ENCODE measurements at places on chromosomes 2 and 18.

- no peak for DNase-seq
Measured at GRCh38 chr2:64233376-64233922, 89.2 kb upstream of the PELI1 start.

GRCh38 chr2:193482557-193482956 lies 1287.8 kb upstream of the TMEFF2 start:
- no peak for DNase-seq

DNA sequence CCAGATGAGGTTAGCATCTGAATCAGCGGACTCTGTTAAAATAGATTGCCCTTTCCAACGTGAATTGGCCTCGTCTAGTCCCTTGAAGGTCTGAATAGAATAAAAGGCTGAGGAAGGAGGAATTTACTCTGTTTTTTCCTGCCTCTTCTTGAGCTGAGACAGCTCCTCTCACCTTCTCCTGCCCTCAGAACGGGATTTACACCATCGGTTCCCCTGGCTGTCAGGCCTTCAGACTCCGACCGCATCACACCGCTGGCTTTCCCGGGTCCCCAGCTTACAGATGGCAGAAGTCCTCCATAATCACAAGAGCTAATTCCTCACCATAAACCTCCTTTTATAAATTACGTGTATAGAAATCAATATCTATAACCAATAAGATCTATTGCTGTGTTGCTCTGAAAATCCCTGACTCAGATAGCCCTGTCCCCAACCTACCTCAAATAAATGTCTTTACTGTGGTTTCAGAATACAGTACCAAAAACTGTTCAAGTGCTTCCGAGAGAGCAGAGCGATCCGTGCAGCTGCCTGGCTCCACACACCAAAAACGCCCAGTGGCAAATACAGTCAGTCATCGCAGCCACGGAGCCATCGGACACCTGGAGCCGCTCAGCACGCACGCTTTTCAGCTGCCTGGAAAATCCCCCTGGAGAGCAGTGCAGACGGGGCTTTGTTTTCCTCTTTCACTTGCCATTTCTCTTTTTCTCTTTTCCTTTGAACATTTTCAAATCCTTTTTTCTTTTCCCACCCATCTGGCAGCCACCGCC lies 196.9 kb downstream of the NRP2 start:
- DNase-seq = no peak

GRCh38 chr2:124805060-124805459 lies 780.0 kb downstream of the CNTNAP5 start:
- no peak for DNase-seq

DNA sequence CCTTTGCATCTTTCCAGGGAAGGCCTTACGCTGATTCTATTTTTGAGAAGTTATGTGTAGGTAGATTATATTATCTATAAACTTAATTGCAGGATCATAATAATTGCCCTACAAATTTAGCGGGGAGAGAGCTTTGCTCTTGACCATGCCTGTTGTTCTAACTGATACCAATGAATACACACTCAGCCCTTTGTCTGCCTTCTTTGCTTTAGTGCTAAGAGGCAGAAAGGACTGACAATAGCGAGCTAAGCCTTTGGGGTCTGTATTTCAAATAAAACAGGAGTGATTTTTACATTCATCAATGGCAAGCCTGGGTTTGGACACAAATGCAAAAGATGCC lies 115.3 kb upstream of the STON1 start:
- no peak for DNase-seq

DNA sequence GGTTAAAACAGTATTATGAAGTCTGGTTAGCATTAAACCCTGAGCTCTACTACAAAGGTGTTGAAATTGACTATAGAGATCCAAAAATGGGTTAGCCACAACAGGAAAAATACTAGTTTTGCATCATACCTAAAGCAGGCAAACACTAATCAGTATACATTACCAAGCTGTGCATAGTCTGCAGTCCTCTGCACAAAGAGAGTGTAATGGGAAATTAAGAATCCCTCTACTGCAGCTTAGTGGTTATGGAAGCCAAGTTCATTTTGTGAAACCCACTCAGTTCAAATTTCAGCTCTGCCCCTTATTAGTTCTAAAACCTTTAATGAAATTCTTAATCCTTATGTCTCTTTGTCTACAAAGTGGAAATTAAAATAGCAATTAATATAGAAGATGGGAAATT lies 192.1 kb downstream of the MBD2 start:
- no peak for DNase-seq

- no peak for DNase-seq
Measured at GRCh38 chr2:13193075-13193474, 476.3 kb downstream of the TRIB2 start.

DNA sequence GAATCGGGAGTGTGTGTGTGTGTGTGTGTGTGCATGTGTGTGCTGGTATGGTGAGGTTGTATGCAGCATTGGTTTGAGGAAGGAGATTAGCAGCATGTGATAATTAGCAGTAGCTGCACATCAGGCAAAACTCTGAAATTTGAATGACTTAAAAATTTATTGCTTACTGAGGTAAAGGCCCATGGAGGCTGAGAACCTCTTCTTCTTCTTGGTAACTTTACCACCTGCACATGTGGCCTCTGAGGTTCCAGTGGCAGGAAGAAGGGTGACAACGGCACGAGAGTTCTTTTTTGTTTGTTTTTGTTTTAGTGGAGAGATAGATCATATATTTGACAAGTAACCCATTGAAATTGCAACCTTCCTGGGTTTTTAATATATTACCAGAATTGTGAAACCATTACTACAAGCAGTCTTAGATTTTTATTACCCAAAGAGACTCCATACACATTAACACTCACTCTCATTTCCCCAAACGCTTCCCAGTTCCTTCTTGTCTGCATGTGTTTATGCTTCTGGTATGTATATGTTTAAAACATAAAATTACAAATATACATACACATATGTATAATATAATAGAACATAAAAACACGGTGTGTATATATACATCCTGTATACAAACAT lies 292.1 kb downstream of the PTGR3 start:
- no peak for DNase-seq

DNA sequence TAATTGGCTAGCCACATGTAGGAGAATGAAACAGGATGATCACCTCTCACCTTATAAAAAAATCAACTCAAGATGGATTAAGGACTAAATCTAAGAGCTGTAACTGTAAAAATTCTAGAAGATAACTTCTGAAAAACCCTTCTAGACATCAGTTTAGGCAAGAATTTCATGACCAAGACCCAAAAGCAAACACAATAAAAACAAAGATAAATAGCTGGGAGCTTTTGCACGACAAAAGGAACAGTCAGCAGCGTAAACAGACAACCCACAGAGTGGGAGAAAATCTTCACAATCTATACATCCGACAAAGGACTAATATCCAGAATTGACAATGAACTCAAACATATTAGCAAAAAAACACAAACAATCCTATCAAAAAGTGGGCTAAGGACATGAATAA lies 316.3 kb downstream of the METTL4 start:
- no peak for DNase-seq

GRCh38 chr2:60356346-60356745 lies 197.1 kb downstream of the BCL11A start:
- no peak for DNase-seq

DNA sequence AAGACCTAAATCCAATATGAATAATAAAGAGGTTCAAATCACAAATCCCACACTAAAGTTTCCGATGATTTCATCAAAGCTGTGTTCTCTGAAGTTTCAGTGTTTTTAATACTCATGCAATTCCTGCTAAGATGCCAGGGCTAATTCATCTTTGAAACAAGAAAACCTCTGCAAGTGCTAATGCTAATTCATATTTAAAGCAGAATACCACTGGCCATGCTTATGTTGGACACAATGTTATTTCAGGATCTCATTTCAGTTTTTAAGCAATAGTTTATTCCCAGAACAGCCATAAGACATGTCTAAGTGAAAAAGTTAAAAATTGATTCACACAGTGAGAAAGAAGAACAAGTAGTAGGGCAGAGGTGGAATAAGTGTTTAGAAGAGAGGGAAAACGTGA lies 62.8 kb downstream of the GRB14 start:
- DNase-seq = no peak

DNA sequence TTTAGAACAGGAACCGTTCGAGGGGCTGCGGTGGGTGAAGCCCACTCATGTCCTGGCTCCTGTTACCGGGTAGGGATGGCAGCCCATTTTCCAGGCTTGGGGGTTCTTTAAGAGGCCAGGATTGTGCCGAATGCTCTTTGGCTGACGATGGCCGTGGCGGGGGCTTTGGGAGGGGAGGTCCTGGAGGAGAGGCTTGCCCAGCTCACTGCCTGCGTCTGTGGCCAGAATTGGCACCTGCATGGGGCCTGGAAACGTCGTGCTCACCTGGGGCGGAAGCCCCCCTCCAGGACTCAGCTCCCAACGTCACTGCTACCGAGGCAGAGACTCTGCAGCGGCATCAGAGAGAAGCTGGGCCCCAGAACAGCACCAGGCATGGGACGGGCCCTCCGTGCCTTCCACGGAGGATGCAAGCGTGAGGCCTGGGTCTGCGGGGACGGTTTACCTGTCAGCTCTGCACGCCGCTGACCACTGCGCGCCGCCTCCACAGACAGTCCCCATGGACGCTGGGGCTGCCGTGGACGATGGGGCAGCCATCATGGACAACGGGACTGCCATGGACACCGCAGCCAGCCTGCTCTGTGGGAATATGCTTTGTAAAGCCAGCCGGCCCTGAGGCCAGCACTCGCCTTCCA lies 82.9 kb downstream of the NFATC1 start:
- DNase-seq = no peak

DNA sequence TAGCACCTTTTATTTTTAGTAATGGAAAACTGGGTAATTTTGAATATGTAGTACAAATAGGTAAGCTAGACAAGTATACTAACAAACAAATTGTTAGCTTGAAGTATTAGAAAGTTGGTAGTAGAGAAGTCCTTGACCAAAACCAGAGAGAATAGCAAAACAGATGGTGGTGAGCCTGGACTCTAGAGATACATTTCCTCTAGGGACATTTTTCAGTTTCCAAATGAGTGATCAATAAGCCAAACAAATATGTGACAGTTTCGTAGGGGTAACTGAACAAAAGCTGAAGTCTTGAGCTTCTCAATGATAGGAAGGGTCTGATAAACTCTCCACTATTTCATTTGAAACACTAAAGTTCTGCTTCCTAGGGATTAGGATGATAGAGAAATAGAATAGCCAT lies 692.0 kb upstream of the FAM98A start:
- DNase-seq = no peak

DNA sequence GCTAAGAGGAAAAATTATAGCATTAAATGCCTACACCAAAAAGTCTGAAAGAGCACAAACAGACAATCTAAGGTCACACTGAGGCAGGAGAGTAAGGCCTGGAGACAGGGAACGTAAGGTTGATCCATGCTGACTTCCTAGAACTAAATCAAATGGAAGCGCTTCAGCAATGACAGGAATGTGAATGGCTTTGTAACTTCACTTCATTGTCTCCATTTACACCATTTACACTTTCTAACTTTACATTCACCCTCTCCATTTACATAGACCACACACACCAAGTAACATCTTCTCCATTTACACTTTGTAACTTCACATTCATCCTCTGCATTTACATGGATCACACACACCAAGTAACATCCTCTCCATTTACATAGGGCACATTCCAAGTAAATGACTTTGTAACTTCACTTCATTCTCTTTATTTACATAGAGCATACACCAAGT lies 103.1 kb upstream of the SPATS2L start:
- DNase-seq = no peak

DNA sequence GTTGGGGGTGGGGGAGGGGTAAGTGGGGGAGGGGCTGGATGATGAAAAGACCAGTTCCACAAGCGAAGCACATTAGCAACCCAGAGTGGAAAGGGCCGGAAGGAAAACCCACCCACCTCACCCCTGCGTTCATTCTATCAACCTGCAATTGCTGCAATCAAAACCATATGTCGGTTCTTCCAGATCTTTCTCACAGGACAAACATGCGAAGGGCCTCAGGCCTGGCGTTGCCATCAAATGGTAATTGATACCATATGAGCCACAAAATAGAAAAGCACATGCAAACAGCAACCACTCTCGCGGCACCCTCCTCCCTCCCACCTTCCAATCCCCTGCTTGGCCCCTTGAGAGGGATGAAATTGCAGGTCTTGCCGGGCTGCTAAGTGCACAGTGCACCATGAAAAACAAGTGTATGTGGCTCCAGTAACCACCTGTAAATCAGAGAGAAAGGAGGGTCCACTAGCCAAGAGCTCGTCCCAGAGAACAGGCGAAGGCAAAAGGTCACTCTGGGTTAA lies 287.5 kb downstream of the TCF4 start:
- no peak for DNase-seq

- DNase-seq = no peak
Measured at GRCh38 chr18:55878224-55878623, 290.2 kb upstream of the TCF4 start.

DNA sequence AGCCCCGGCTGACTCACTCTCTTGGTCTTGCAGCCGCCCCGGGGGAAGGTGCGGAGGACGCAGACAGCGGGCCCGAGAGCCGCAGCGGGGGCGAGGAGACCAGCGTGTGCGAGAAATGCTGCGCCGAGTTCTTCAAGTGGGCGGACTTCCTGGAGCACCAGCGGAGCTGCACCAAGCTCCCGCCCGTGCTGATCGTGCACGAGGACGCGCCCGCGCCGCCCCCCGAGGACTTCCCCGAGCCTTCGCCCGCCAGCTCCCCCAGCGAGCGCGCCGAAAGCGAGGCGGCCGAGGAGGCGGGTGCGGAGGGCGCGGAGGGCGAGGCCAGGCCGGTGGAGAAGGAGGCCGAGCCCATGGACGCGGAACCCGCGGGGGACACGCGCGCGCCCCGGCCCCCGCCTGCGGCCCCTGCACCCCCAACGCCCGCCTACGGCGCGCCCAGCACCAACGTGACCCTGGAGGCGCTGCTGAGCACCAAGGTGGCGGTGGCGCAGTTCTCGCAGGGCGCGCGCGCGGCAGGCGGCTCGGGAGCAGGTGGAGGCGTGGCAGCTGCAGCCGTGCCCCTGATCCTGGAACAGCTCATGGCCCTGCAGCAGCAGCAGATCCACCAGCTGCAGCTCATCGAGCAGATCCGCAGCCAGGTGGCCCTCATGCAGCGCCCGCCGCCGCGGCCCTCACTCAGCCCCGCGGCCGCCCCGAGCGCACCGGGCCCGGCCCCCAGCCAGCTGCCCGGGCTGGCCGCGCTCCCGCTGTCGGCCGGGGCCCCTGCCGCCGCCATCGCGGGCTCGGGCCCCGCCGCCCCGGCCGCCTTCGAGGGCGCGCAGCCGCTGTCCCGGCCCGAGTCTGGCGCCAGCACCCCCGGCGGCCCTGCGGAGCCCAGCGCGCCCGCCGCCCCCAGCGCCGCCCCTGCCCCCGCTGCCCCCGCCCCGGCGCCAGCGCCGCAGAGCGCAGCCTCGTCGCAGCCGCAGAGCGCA lies 12.7 kb downstream of the SALL3 start:
- no peak for DNase-seq

DNA sequence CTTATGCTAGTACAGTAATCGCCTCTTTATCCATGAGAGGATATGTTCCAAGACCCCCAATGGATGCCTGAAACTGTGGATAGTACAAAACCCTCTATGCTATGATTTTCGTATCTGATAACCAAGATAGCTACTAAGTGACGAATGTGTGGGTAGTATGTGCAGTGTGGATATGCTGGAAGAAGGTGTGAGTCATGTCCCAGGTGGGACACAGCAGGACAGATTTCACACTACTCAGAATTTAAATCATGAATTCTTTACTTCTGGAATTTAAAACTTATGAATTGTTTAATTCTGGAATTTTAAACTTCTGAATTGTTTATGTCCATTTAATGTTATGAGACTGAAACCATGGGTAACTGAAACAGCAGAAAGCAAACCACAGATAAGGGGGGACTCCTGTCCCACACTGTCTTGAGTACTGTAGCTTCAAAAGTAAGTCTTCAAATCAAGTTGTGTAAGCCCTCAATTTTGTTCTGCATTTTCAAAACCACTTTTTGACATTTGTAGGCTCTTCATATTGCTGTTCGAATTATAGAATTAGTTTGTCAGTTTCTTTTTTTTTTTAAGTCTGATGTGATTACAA lies 116.0 kb downstream of the LTBP1 start:
- DNase-seq = no peak

All from activated CD4-positive, alpha-beta T cell treated with anti-CD3 and anti-CD28 coated beads, Interleukin-2, amount 10 ng/mL, durations not matched to agents 24 days and 14 days (primary cell).